ENCODE measurements at places on chromosomes 5 and 9.

- no peak for DNase-seq
Measured at GRCh38 chr5:177595026-177595585, 3.1 kb downstream of the TMED9 start.

DNA sequence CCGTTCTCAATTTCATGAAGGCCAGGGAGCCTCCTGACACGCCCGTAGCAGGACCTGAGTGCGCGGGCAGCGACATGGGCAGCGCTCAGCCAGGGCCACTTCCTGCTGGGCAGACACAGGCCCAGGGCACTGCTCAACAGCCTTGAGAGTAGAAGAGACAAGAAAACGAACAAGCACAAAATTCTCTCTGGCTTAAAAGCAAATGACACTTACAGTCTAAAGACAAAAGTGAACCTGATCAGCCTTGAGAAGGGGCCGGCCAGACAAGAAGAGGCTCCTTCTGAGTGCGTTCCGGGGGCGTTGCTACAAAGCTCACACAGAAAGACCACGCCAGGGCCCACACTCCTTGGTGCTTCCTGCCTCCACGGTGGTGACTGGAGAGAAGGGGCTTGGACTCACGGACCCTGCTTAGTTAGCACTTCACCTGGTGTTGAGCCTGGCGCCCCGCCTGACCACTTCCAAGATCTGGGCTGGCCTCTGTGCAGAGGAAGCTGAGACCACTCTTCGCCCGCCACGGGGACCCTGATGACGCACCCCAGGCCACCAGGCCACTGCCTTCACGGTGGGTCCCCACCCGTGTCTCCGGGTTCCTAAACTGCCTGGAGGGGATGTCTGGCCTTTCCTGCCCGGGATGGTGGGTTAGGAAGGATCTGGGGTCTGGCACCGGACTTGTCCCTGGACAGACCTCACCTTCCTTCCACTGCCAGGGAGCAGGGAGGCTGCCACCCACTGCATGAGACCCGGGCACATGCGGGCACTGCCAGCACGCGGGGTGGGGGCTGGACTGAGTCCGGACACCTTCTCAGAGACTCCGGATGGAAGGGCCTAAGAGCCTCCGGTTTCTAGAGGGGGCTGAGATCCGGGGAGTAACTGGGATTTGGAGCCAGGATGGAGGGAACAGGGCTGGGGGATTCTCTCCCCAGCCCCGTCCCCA lies 1.3 kb downstream of the SLC12A7 start:
- DNase-seq = no peak

GRCh38 chr9:113215132-113215531 lies 5.9 kb downstream of the FKBP15 start:
- DNase-seq = no peak

DNA sequence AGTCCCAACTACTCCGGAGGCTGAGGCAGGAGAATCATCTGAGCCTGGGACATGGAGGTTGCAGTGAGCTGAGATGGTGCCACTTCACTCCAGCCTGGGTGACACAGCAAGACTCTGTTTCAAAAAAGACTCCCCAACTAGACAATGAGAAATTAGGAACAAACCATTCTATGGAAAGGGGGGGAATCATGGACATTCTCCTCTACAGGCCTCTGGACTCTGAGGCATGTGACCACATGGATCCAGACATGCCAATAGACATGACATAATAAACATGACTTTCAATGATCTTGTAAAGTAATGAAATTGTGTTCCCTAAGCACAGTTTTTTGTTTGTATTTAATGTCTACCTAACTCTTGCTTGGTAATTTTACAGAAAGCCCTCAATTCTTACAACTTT lies 8.8 kb downstream of the HOMER1 start:
- DNase-seq = no peak

DNA sequence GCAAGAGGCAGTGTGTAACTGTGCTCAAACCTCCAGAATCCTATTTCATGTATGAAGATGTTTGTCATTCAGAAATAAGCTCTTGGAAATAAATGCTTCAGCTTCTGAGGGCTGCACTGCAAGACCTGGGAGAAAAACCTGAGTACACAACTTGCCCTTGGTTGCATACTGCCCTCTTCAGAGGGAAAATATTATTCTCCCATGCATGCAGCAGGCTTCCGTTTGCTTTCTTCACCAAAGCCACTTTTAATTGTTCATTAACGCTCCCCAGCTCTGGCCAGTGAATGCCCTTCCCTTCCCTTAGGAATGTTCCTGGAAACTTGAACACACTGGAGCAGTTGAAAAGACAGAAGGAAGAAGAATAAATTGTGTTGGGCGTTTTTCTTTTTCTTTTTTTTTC lies 2.5 kb upstream of the WHRN start:
- DNase-seq = peak; percentile 37
